ENCODE measurements at places on chromosomes 12 and 14.
A peak's percentile ranks its signal among the peaks of the same experiment; 100 is the strongest.

DNA sequence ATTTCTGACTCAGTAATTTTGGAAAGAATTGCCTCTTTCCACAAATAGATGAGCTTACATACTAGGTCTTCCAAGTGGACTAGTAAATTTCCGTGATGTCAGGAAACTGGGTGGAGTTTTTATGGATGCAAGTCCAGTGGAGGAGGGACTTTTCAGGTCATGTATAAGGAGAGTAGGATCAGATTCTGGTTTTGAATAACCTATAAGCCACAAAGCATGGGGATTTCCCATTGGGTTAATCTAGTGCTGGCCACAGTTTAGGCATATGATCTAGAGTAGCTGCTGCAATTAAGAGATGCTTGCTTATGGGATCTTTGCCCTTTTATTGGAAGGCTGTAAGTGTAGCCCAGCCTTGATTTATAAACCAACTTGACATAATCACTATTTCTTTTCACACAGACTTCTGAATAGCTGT is 33.8 kb downstream of the STK38L start:
- DNase-seq: peak; percentile 79

GRCh38 chr12:12811343-12811742 is 1.8 kb upstream of the DDX47 start:
- no peak for DNase-seq

GRCh38 chr12:69783365-69783764 is 41.7 kb upstream of the MYRFL start:
- no peak for DNase-seq

- no peak for DNase-seq
Observed at GRCh38 chr14:20723488-20723887, 22.2 kb upstream of the EDDM3A start.

DNA sequence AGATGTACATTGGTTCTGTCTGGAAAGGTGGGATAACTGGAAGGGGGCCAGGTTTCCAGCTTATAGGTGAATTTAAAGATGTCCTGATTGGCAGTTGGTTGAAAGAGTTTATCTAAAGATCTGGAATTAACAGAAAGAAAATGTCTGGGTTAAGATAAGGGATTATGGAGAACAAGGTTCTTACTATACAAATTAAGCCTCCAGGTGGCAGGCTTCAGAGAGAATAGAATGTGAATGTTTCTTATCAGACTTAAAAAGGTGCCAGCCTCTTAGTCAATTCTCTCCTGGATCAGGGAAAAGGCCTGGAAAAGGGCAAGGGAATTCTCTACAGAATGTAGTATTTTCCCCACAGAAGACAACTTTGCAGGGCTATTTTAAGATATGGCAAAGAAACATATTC is 53.1 kb downstream of the CNTN1 start:
- DNase-seq: no peak
